ENCODE measurements at places on chromosomes 2 and 18.

- no peak for DNase-seq
Measured at GRCh38 chr2:25912851-25913695, 34.8 kb upstream of the ASXL2 start.

DNA sequence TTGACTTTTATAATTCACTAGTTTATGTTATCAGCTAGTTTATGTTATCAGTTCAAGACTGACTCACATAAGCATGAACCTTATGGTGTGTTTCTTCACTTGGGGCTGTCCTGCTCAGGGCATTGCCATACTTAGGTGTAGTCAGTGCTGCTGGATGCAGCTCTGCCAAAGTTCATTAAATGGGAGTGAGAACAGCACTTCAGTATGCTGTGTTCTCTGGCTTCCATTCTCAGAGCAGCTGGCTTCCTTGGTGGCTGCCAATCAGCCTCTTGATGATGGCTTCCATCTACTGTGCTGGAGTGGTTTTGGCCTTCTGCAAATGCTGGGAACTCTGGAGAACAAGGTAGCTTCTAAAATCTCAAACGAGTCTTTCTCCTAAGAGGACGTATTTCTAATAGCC, 170.7 kb downstream of the TDRD15 start:
- no peak for DNase-seq

DNA sequence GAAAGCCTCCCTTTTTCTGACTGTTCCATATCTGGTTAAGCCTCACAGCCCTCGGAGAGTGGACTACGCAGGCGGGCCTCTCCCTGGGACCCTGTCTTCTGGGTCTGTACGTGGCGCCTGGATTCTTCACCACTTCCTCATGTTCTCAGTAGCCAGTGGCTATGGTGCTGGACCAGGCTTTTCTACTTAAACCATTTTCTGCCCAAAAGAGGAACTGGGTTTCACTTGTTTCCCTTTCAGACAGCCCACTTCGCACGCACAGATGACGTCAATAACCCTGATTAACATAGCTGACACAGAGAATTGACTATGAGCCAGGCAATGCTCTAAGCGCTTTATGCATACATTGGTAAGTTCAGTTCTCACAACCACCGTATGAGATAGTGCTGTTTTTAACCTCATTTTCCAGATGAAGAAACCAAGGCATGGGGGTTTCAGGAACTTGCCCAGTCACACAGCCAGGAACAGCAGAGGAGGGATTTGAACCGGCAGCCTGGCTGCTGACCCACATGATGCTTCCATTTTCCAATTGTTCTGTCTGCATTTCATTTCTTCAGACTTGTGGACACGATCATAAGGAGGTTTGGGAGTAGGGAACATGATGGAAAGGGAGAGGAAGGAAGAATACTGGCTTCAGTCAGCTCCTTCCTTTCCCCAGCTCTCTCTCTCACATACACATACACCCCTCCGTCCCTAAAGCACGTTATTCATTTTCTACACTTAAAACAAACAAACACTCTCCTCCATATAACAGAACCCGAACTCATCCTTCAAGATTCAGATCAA, 41.7 kb downstream of the MYOM1 start:
- peak; percentile 85 for DNase-seq

DNA sequence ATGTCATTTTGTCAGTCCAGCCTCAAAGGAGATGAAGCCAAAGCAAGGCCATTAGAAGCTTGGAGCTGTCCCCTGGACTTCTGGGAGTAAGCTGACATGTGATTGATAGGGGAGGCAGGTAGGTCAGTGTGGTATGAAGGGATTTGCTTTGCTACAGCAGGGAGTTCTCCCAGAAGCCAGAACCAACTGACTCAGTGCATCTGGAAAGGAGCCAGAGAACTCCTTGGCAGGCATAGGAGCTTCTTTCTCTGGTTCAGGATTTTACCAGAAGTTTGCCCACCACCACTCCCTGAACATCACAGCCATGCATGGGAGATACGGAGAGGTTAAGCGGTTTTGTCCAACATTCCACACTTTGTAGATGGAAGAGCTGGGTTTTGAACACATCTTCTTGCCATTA, 24.5 kb upstream of the KCNE4 start:
- DNase-seq: no peak

GRCh38 chr18:34729740-34730355, 19.8 kb downstream of the DTNA start:
- DNase-seq: no peak

DNA sequence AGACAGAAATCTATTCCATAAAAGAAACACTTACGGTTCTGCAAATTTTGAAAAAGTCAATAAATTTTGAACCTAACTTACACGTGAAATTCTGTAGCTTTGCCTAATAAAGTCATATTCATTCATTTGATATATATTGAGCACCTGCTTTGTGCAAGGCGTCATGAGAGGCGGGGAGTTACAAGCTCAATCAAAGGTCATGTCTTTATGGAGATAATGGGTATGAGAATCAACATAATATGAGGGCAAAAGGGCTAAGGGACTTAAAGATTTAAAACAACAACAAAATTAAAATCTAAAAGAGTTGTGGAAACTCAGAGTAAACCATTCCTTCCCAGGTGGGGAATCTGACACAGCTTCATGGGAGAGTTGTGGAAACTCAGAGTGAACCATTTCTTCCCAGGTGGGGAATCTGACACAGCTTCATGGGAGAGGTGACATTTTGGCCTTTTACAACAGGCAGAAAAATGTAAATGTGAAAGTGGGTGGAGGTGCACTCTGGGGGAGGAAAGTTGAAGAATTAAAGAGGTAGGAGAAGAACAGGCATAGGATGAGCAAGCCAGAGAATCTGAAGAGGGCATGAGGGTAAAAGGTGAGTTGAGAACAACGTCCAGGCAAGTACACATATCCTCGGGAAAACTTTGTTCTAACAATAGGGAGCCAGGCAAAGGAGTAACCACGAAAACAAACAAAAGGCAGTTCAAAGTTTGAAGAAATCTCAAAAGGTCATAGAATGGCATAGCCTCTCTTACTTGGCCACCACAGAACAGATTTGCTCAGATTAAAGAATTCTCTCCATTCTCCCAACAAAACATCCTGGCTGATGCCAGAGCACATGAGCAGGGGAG, 49.5 kb upstream of the CD226 start:
- DNase-seq: no peak

DNA sequence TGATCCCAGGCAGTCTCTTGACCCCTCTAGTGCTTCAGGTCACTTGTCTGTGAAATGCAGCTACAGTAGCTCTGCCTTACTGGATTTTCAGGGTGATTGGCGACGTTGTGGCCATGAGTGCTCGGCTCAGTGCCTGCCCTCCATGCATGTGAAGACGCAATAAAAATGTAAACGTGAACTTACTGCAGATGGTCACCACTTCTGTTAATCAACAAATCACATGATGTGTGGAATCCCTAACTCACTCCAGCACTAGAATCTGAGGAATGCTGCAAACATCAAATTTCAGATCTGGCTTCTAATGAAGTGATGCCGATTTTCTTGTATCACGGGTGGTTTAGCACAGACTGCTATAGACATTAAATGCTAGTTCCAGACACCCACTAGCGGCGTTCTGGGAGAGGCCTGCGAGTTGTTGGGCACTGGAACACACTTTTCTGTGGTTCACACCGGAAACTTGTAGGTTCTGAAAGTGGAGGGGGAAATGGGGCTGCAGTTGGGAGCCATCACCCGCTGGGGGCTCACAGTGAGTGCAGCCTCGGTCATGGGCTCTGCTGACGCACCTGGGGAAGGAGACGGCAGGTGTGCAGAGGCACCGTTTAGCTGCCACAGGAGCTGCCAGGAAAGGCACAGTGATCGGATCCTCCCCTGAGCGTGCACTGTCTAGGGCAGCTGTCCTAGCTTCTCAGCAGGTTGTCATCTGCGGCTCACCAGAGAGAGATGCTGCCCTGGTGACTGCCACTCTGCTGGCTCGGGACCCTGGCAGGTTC, 6.5 kb downstream of the CNDP1 start:
- DNase-seq: no peak

GRCh38 chr2:199228887-199229819, 228.6 kb downstream of the SATB2 start:
- no peak for DNase-seq

DNA sequence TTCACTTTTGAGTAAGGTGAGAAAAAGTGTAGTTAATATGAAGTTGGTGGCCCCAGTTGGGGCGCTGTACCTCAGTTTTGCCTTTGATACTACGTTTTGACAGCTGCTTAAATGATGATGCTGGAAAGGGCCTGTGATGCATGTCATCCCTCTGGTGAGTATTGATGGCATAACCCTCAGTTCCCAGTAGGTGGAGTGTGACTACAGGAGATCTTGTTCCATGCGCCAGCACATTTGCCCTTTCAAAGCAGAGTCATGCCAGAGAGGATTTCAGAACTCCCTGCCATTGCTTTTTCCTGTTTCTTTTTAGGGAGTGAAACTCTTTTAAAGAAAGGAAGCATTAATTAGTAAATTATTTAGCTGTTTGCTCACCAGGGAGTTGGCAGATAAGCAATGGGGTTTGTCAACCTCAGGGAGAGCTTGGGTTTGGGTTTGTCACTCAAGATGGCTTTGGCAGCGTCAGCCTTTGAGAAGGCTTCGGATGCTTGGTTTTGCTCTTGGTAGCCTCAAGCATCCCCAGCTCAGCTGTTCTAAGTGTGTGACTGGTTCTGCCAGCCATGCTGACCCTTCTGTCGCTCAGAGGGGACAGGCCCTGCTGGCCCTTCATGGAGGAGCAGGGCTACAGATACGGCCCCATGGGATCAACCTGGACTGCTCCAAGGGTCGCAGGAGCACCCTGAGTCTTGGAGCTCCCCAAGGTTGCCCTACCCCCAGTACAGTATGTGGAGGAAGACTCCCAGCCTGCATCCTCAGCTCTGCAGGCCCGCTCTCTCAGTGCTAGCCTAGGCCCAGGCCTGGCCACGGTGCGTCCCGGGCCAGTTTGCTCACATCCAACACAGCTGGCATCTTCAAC, 29.1 kb downstream of the ARMC9 start:
- peak; percentile 64 for DNase-seq

GRCh38 chr18:35415511-35416073, 38.5 kb upstream of the ZNF396 start:
- DNase-seq: no peak

- no peak for DNase-seq
Measured at GRCh38 chr18:7953095-7953958, 386.2 kb downstream of the PTPRM start.

DNA sequence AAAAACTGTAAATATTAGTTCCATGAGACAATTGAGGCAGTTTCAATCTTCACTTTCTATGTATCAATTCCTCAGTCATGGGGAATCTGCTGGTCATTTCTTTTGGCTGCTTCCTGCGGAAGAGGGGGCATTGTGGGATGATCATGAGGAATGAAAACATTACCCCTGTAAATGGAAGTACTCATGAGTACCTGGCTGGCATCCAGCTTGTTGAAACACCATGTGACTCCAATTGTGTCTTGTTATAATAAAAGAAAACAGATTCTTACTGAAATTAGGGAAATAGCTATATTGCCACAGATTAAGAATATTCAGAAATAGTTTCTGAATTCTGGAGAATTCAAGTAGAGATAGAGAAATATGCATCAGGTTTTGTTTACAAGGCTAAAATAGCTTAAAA, 41.6 kb upstream of the GPR39 start:
- DNase-seq: no peak

DNA sequence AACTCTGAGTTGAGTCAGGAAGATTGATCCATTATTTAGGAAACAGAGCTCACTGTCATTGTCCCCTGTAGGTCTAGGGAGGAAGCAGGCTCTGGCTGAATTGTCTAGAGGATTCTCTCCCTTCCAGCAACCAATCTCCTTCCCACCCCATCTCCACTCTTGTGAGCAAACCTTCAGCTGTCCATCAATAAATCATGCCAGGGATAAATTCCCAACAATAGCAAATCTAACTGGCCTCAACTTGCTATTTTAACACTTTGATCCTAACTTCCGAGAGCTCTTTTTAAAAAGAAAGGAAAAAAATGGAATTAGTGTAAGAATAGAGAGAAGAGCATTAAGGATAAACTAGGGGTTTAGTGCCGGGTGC, 53.5 kb downstream of the ATP8B1 start:
- DNase-seq: no peak

DNA sequence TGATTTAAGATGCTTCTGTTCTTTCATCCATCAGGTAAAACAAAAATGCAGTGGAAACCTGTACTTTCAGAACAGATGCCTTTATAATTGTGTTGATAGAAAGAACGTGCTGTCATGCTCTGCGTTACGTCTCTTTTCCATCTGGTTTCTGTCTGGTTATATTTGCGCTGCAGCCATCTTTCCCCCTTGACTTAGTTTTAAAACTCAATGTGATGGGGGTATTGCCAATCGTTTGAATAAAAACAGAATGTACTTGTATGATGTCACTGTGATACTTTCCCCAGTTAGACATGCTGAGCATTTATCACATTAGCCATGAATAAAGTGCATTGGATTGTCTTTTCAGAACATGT, 508.6 kb downstream of the ADCYAP1 start:
- DNase-seq: no peak

GRCh38 chr2:138536740-138537139, 35.2 kb downstream of the SPOPL start:
- DNase-seq: no peak

- no peak for DNase-seq
Measured at GRCh38 chr2:180677200-180677599, 303.2 kb upstream of the UBE2E3 start.

- DNase-seq: no peak
Measured at GRCh38 chr2:187869195-187869594, 315.0 kb upstream of the TFPI start.

DNA sequence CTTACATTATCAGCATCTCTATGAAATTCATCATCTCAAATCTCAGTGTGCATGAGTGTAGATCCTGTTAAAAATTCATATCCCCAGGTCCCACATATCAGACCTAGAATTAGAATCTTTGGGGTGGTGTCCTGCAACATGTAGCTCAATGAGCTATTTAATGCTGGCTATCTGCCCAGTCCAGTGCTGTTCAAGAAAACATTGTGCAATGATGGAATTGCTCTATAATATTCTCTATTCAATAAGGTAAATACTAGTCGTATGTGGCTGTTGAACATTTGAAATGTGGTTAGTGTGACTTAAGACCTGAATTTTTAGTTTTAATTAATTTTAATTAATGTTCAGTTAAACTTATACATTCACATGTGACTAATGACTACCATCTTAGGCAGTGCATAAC, 127.4 kb downstream of the NOL4 start:
- no peak for DNase-seq

DNA sequence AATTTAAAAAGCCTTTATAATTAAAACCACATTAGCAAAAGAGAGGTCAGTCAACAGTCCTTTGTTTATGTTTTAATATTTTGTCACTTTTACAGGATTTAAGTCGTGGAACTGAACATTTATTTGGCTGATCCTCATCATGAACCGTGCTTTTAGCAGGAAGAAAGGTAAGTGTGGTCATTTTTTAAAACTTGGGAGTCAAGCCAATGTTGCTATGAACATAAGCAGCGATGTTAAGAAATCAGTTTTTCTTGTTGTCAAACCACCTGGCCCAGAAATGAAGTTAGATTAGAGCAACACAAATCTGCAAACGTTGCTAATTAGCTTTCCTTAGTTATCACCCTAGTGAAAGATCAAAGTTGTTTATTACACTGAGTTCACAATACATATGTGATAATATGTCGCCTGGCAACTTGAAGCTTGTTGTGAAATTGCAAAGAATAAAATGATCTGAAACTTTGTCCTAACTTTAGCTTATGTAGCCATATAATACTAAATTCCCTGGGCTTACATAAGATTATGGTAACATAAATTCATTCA, 186.0 kb downstream of the GULP1 start:
- no peak for DNase-seq

All from CD4-positive, alpha-beta T cell treated with Interleukin-1 beta for 1 hour (primary cell).